Sciatic nerve (tissue), 2 donors: ENCODE measurements at places on chromosomes 1 and 21. TPM values are rescaled to one million over a fixed set of nuclear protein-coding genes. Genes with fewer than 3 reads are reported as not detected.

WDR64 gene
- total RNA-seq, result not detected

DNA sequence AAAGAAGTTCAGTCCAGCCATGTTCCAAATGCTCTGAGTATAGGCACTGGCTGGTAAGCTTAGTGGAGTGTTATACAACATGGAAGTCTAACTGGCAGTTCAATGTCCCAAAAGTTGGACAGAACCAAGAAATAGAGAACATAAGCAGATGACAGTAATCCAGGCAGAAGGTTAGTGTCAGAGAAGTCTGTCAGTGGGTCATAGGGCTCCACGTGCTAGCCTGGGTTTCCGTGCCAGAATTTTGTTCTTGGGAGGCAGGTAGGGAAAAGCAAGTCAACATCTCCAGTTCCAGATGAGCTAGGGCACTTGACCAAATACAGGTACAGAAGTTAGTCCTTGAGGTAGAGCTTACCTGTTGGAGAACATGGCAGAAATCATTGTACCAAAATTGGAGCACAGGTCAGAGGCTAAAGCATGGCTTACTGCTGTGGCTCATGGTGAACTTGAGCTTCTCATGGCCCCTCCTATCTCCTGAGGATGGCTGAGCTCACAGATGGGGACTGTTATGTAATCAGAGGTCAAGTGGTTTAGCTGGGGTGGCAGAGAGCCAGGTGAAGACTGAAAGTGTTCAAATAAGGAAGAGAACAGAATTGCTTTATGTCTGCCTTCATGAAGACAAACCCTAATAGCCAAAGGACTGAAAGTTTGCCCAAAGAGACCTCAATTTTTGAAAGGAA is 170.8 kb downstream of the NFIA start:
- DNase-seq, result peak; percentile 88

GRCh38 chr1:150843474-150843873 is 32.9 kb downstream of the ARNT start:
- DNase-seq, result no peak

- no peak for DNase-seq
Measured at GRCh38 chr21:39110431-39110830, 72.8 kb downstream of the PSMG1 start.

DNA sequence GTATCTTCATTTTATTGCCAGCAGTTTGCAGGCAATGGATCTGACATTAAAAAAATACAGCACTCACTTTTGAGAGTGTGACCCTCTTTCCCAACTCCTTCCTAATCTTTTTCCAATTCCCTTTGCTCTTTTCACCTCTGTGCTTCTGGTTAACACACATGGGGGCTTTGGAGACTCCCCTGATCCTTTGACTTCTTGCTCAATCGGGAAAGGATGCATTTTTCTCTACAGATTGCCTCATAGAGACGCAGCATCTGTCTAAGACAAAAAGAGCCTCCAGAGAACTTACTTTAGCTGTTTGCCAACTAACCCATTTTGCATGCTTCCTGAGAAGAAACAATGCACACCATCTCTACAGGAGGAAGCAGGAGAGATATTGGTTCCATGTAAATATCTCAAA is 378.3 kb downstream of the PBX1 start:
- no peak for DNase-seq

LRRC52 gene
- total RNA-seq, result not detected

SPOCD1 gene
- 1.3 TPM for total RNA-seq

- no peak for DNase-seq
Measured at GRCh38 chr1:147246910-147247655, 4.6 kb downstream of the CHD1L start.

FAM151A gene
- not detected for total RNA-seq

DNA sequence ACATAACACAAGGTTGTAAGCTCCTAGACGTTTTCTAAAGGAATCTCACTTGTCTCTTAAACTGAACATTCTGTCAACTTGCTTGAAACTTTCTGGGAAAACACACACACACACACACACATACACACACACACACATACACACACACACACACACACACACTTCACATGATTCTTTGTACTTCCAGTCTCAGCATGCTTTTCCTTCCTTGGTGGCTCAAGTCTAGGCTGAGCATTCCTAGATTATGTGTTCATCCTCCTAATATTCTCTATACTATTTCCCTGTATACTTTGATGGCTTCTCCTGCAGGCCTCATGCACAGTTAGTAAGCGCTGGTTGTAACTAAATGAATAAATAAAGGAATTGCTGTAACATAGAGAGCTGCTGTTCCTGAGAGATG is 372.1 kb downstream of the PTPRC start:
- DNase-seq, result no peak

DNA sequence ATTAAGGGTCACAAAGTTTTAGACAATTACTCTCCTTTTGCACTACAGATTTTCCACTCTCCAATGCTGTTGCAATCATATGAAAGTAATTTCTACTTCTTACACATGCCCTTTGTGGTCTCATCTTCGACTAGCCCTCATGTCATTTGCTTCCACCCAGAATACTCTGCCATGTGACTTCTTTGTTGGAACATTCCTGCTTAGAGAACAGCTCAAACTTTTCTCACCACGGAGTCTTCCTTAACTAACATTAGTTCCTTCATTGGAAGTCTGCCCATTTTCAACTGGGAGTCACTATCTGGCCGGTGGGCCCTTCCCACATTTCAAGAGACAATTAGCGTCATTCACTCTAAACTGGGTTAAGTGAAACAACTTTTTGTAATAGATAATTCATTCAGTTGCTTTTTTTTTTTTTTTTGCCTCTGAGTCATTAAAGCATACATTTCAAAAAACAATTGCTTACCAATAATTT is 142.6 kb upstream of the PALMD start:
- DNase-seq, result no peak

FCGR2B gene
- total RNA-seq, result 30.2 TPM

DNA sequence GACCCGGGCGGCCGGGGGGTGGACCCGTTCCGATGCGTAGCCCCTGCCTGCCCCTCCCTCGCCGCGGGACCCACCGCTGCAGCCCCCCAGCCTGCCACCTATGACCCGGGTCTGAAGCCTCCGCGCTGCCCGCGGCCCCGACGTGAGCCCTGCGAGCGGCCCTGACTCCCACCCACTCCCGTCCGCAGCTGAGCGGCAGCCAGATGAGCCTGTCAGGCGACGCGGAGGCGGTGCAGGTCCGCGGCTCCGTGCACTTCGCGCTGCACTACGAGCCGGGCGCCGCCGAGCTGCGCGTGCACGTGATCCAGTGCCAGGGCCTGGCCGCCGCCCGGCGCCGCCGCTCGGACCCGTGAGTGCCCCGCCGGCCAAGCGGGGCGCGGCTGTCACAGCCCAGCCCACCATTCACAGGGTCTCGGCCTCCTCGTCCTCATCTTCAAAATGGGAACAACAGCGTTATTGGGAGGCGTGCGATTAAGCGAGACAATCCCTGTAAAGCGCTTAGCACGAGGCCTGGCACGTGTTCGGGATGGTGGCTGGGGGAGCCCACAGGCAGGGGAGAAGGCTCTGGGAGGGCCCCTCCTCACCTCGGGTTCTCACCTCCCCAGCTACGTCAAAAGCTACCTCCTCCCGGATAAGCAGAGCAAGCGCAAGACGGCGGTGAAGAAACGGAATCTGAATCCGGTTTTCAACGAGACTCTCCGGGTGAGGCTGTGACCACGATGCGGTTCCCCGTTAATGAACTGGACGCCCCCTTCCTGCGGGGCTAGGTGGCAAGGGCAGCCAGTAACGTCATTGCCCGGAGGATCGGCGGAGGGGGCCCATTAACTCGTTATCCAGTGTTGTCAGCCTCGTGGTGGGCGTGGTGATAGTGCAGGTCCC is 8.2 kb downstream of the SYTL1 start:
- DNase-seq, result no peak

GRCh38 chr1:211639475-211640300 is 35.7 kb downstream of the NEK2 start:
- no peak for DNase-seq

BLACAT1 gene
- 0.13 TPM for total RNA-seq

FMO5 gene
- total RNA-seq, result 3.3 TPM

DNA sequence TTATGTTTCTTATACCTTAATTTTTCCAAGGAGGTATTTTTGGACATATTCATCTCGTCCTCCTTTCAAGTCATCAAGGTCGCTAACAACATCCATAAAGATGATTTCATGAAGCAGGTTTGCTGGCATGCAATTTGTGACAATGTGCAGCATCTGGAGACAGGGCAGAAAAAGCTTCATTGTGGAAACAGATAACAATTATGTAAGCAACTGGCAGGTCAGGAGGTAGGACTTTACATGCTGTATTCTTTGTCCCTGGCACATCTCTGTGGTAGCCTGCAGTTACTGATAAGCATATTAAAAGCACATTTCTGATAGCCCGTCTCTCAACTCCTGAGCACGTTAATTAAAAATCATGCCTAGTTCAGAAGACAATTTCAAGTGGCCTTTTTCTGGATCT is 156.8 kb downstream of the LEPR start:
- DNase-seq, result no peak

DNA sequence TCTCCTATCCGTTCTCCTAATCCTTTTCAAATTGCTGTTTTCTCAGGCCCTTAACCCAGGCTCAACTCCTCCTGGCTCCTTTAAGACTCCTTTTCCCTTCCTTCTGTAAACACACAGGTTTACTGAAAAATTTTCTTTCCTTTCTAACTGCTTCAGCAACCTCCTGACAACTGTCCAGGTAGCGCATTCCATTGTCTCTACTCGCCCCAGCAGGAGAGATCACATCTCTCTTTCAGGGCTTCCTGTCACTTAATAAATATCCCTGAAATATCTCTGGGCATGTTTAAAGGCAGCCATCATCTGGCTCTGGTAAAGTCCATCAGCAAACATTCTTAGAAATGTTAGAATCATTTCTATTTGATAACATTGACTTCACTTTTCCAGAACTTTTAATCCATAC is 211.2 kb upstream of the PTBP2 start:
- DNase-seq, result no peak

DNA sequence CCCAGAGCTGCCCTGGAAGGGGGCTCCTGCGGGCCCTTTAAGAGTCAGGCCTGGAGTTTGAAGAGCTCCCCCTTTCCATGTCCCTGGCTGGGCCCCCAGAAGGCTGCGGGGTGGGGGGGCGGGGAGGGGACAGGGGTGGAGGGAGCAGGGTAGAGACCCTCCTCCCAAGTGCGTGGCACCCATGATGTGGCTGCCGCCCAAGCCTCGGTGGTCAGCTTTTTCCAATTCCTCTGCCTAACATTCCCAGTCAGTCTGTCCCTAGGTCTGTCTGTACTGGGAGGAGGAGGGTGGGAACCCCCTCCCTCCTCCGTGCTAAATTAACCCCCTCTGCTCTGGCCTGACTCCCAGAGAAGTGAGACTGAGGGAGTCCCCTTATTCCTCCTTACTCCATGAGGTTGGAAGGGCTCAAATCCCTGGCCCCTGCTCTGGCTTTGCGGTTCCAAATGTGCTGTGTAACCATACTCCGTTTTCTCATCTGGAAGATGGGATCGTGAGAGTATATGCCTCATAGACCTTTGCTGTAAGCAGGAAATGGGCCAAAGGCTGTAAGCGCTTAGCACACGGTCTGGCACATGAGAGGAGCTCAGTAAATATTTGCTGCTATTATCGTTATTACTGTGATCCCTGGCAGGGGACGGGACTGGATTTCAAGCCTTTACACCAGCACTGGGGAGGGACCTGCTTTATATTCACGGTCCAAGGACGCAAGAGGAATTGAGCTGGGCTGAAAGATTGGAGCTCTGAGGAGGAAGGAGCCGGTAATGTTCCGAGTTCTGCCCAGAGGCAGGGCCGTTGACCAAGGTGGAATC is 658 bp upstream of the COL16A1 start:
- DNase-seq, result no peak

GRCh38 chr1:204640578-204640977 is 45.0 kb downstream of the LRRN2 start:
- no peak for DNase-seq

DNA sequence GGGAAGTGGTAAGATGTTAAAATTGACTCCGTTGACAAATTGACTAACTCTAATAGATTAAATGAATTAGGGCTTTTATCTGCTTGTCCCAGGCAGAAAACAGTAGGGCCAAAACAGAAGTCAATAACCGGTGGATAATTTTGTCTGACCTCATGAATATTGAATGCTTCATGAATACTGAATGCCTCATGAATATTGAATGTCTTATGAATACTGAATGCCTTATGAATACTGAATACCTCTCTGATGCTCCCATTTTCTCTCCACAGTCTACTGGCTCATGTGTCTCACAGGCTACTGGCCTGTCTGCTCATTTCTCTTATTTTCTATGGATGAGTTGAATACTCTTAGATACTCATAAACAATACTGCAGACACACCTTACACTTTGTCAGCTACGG is 56.0 kb downstream of the POFUT2 start:
- no peak for DNase-seq

HYI gene
- 63.6 TPM for total RNA-seq

DNA sequence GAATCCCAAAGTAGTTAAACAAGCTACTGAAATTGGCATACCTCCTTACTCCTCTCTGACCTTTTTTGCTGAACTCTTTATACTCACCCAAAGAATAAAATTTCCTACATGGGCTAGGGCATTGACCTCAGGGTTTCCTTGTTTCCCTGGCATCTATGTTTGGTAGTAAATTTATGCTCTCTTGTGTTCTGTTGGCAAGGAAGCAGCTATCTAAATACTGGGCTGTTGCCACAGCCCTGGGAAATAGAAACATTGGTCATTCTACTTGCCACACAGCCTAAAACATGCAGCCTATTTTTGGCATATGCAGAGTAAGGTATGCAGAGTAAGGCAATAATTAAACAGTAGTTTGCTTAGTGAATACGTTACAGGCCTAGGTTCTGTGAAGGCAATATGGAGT is 351.4 kb downstream of the HLX start:
- no peak for DNase-seq

RASAL2 gene
- 42.6 TPM for total RNA-seq

GRCh38 chr1:234096161-234096770 is 191.8 kb downstream of the SLC35F3 start:
- DNase-seq, result no peak

AXDND1 gene
- 0.98 TPM for total RNA-seq

DNA sequence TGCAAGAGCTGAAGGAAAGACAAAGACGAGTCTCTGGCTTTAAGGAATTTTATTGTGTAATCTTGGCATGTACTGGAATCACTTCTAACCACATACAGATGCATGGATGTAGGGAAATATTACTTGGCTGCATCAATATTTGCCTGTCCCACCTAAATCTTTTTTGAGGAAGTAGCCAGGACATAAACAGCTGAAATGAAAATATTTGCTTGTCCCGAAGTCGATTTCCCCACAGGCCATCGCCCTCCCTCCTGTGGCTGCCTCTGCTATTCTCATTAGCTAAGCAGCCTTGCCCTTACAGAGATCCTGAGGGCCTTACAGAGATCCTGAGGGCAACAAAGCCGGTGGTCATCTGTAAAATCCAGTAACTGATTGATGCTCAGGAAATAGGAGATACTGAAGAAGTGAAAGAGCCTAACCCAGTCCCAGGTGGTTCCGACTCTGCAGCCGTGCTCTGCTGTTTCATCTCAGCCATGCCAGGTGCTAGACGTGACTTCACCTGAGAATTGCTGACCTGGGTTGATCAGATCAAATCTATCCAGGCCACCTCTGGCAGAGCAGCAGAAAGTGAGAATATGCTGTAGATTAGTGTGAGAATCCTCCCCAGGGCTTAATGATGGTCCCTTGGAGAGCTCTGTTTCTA is 25.5 kb downstream of the MAN1C1 start:
- no peak for DNase-seq

- no peak for DNase-seq
Measured at GRCh38 chr1:40981691-40982448, 2.4 kb downstream of the CTPS1 start.

SLAMF9 gene
- total RNA-seq, result 0.80 TPM

CLCN6 gene
- total RNA-seq, result 48.4 TPM

GRCh38 chr1:152015766-152016165 is 21.0 kb downstream of the S100A11 start:
- DNase-seq, result no peak

LMX1A gene
- 0.22 TPM for total RNA-seq

DENND4B gene
- total RNA-seq, result 78.9 TPM
